ENCODE measurements at places on chromosomes 11 and 22.

DNA sequence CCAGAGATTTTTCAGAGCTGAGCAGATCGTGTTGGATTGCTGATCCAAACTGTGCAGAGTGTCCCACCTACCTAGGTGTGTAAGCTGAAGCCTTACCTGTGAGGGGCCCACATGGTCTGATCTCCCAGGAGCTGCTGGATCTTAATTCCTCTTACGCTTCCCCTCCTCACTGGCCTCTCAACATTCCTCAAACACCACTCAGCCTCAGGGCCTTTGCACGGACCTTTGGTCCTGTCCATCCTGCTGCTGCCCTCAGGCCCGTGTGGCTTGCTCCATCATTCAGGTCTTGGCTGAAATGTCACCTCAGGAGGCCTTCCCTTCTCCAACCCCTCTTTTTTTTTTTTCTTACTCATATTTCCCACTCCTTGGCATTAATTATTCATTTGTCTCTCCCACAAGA, 21.1 kb upstream of the RAB1B start:
- no peak for DNase-seq

DNA sequence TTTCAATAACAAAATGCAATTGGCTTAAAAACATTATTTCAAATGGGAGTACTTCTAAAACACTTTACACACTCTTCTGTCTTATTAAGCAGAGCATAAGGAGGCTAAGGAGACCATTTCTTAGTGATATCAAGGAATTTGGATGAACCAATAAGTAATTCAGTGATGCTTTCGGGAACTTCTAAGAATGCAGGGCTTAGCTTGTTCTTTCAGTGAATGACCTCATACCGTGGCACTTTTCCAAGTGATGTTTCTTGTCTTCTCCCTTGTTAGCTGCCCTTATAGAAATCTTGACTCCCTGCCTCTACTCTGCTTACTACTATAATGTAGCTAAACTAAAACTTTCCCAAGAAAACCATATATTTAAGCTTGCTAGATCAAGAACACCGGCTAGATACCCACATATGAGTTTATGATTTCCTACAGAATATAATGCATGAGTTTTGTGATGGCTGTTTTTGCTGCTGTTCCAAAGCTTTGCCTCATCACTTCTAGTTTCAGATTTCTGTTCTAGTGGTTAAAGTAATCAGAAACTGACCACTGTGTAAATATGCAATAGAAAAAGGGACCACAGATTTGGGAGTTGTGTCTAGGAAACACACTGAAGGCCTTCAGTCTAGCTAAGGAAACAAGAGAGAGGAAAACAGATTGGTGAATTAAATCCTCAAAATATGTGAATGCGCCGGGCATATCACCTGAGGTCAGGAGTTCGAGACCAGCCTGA, 37.5 kb upstream of the STK33 start:
- no peak for DNase-seq

- DNase-seq = no peak
Measured at GRCh38 chr11:69381681-69382130, 87.8 kb downstream of the MYEOV start.

DNA sequence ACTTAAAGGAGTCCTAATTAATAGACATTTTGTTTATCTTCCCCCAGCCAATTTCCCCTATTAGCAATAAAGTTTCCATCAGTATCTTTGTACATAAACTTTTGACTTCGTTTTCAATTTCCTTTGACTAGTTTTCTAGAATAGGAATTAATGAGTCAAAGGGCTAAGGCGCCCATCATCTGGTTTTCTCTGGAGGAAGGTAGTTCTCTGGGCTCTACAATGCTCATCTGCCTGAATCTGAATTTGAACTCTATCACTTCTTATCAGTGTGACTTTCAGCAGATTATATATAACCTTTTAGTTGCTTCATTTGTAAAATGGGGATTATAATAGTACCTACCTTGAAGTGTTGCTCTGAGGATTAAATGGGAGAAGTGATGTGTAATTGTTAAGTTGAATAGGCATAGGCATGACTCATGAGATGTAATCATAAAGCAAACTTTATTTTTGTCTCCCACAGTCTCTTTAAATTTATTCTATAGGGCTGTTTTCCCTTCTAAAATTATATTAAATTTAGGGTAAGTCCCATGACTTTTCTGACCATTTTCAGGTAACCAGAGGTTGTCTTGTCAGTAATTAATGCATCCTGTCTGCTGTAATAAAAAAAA, 5.8 kb upstream of the TUB start:
- no peak for DNase-seq

DNA sequence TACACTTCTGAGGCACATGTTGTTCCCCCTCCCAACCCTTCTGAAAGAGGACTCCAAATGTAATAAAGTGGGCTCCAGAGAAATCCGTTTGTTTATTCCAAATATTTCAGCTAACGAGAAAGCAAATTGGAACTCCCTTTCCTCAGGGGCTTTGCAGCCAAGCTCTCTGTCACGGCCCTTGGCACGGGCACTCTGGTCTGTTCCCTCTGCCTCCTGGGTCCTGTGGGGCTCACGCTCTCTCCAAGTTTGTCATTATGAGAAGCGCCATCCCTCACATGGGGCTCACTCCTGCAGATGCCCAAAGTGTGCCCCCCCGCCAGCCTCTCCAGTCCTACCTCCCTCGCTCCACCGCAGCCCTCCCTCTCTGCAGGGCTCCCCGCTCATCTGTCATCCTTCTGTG, 125.4 kb upstream of the POU2AF2 start:
- DNase-seq = no peak

GRCh38 chr11:78542007-78542406, 32.7 kb downstream of the NARS2 start:
- no peak for DNase-seq

- DNase-seq = no peak
Measured at GRCh38 chr11:36365907-36366306, 69.8 kb downstream of the PRR5L start.

GRCh38 chr11:75513250-75513649, 12.5 kb downstream of the GDPD5 start:
- no peak for DNase-seq

DNA sequence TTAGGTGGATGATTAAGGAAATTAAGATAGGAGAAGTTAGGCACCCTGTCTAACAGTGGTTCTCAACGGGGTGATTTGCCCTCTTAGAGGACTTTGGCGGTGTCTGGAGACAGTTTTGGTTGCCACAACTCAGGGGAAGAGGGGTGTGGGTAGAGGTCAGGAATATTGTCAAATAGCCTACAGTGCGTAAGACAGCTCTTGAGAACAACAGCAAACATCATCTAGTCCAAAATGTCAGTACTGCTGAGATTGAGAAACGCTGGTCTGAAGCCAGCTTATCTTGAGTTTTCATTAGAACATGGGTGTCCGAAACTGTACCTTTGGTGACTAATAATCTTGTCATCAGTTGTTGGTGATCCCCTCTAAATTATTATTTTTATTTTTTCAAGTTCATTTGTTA, 38.4 kb downstream of the CECR2 start:
- no peak for DNase-seq

- DNase-seq = no peak
Measured at GRCh38 chr11:77346906-77347603, 45.6 kb upstream of the GDPD4 start.

All from NCI-H1694 (cell line).